ENCODE measurements at places on chromosomes 12 and 14. TPM values are rescaled to one million over a fixed set of nuclear protein-coding genes. Genes with fewer than 3 reads are reported as not detected.

DNA sequence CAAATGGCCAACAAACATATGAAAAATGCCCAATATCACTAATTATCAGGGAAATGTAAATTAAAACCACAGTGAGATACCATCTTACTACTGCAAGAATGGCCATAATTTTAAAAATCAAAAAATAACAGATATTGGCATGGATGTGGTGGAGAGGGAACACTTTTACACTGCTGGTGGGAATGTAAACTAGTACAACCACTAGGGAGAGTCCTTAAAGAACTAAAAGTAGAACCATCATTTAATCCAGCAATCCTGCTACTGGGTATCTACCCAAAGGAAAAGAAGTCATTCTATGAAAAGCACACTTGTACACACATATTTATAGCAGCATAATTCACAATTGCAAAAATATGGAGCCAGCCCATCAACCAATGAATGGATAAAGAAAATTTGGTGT lies 459.7 kb downstream of the GXYLT1 start:
- DNase-seq = no peak
- H3K36me3 ChIP-seq = no peaks in the 10 kb centered on the region
- no peak overlapping the region for H3K4me3 ChIP-seq
- no peaks in the 10 kb centered on the region for H3K27me3 ChIP-seq
- no peak overlapping the region for H3K27ac ChIP-seq
- no peaks in the 10 kb centered on the region for H3K4me1 ChIP-seq

DNA sequence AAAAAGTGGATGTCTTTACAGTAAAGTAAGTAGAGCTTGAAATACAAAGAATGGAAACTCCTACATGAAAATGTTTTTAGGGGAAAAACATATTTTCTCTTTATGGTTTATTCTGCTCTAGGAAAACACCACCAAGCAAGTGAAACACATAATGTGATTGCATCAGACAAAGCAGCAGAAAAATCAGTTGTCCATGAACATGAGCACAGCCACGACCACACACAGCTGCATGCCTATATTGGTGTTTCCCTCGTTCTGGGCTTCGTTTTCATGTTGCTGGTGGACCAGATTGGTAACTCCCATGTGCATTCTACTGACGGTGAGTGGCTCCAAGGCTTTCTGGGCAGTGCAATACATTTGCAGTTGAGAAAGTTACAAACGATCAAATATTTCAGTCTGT lies 42.6 kb upstream of the PLEKHD1 start:
- no peak overlapping the region for H3K4me3 ChIP-seq
- no peak overlapping the region for H3K27ac ChIP-seq
- DNase-seq = no peak
- no peaks in the 10 kb centered on the region for H3K27me3 ChIP-seq
- H3K36me3 ChIP-seq = peaks cover 22% of the 10 kb centered on the region

- no peak overlapping the region for H3K4me3 ChIP-seq
- H3K27ac ChIP-seq = no peak overlapping the region
- no peaks in the 10 kb centered on the region for H3K27me3 ChIP-seq
- DNase-seq = no peak
- H3K36me3 ChIP-seq = no peaks in the 10 kb centered on the region
Observed at GRCh38 chr14:91067186-91067585, 6.7 kb upstream of the RPS6KA5 start.

- DNase-seq = no peak
- no peaks in the 10 kb centered on the region for H3K27me3 ChIP-seq
- no peaks in the 10 kb centered on the region for H3K36me3 ChIP-seq
- no peak overlapping the region for H3K4me3 ChIP-seq
- H3K4me1 ChIP-seq = peaks cover 16% of the 10 kb centered on the region
Observed at GRCh38 chr12:48445538-48445937, 26.8 kb upstream of the ANP32D start.

DNA sequence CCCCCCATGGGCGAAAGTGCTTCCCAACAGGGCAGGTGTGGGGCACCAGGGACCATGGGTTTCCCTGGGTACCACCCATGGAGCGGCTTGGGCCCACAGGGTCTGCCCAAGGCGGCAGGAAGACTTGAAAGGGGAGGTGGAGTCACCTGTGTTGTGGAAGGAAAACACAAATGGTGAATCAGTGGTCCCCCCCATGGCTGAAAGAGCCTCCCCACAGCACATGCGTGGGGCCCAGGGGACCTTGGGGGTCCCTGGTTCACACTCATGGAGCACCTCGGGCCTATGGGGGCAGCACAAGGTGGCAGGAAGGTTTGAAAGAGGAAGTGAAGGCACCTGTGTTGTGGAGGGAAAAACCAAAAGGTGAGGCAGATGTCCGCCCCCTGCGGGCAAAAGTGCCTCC lies 581.9 kb downstream of the ALG10 start:
- DNase-seq = no peak
- H3K27me3 ChIP-seq = peaks cover 2% of the 10 kb centered on the region
- H3K4me1 ChIP-seq = no peaks in the 10 kb centered on the region
- no peak overlapping the region for H3K4me3 ChIP-seq
- H3K36me3 ChIP-seq = no peaks in the 10 kb centered on the region
- H3K27ac ChIP-seq = no peak overlapping the region

DNA sequence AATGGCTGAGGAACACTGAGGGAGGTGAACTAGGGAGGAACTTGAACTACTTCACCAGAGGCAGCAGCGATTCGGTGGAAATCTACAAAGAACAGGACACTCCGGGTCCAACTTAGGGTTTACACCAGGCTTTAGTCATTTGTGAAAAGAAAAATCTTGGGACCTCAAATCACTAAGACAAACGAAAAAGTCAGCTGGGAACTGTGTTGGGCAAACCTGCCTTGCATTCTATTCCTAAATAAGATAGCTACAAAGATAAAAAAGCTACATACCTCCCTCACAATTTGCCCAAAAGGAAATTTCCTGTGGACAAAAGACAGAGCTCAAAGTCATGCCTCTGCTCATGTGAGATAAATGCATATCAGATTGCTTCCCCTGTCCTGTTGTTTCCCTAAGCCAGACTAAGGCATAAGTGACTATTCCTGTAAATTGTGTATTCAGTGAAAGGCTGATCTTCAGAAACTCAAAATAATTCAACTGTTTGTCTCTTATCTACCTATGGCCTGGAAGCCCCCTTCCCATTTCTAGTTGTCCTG lies 106.6 kb downstream of the APAF1 start:
- no peak overlapping the region for H3K4me3 ChIP-seq
- peaks cover 25% of the 10 kb centered on the region for H3K27me3 ChIP-seq
- DNase-seq = no peak
- no peak overlapping the region for H3K27ac ChIP-seq

- H3K27me3 ChIP-seq = no peaks in the 10 kb centered on the region
- peaks cover 9% of the 10 kb centered on the region for H3K4me1 ChIP-seq
- H3K4me3 ChIP-seq = no peak overlapping the region
Observed at GRCh38 chr12:66693901-66694513, 15.1 kb upstream of the GRIP1 start.

- H3K4me3 ChIP-seq = no peak overlapping the region
- H3K27me3 ChIP-seq = peaks cover 4% of the 10 kb centered on the region
- no peak for DNase-seq
- H3K4me1 ChIP-seq = no peaks in the 10 kb centered on the region
- no peaks in the 10 kb centered on the region for H3K36me3 ChIP-seq
- H3K27ac ChIP-seq = no peak overlapping the region
Observed at GRCh38 chr12:102990419-102990818, 32.9 kb downstream of the ASCL1 start.

GRCh38 chr14:103733651-103734050 lies 18.0 kb downstream of the ZFYVE21 start:
- no peak overlapping the region for H3K27ac ChIP-seq
- H3K27me3 ChIP-seq = no peaks in the 10 kb centered on the region
- H3K4me1 ChIP-seq = peaks cover 71% of the 10 kb centered on the region
- no peak for DNase-seq
- H3K4me3 ChIP-seq = no peak overlapping the region

- peak overlapping the region; percentile 98 for H3K27ac ChIP-seq
- peaks cover 90% of the 10 kb centered on the region for H3K4me1 ChIP-seq
- no peak overlapping the region for H3K4me3 ChIP-seq
- H3K27me3 ChIP-seq = no peaks in the 10 kb centered on the region
- no peaks in the 10 kb centered on the region for H3K36me3 ChIP-seq
Observed at GRCh38 chr12:106144847-106145246, 6.1 kb upstream of the NUAK1 start.

- H3K27me3 ChIP-seq = peaks cover 85% of the 10 kb centered on the region
- H3K27ac ChIP-seq = no peak overlapping the region
- no peaks in the 10 kb centered on the region for H3K36me3 ChIP-seq
Observed at GRCh38 chr12:89857652-89858274, 149.1 kb upstream of the ATP2B1 start.

- H3K27me3 ChIP-seq = peaks cover 39% of the 10 kb centered on the region
- no peak overlapping the region for H3K27ac ChIP-seq
- peaks cover 24% of the 10 kb centered on the region for H3K4me1 ChIP-seq
- no peak overlapping the region for H3K4me3 ChIP-seq
- H3K36me3 ChIP-seq = no peaks in the 10 kb centered on the region
- DNase-seq = no peak
Observed at GRCh38 chr12:52655251-52655650, 3.2 kb upstream of the KRT2 start.

DNA sequence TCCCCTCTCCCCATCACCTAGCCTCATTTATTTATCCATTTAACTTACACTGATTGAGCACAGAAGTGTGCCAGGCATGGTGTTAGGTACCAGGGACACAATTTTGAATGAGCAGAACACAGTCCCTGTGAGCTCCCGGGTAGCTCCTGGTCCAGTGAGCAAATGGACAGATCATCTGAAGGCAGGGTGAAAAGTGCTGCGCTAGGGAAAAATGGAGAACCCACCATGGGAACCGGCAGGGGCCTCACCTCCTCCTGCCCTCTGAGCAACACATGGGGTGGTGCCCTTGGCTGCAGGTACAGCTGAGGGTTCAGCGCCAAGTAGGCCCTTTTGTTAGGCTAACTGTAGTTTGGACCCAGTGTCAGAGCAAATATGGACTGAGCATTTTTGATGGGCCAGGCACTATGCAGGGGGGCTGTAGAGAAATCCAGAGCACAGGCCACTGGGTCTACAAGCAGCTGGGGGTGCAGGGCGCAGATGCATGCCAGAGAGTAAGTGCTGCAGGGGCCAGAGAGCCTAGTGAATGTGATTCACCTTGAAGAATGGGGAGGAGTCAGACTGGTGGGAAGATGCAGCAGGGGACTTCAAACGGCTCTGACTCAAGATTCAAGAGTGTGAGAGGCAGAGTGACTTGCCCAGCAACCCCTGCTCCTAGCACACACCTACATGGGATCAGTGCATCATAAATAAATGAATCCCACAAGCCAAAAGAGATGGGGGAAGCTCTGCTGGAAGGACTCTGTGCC lies 28.2 kb downstream of the LTBP2 start:
- H3K4me1 ChIP-seq = peaks cover 43% of the 10 kb centered on the region
- no peak for DNase-seq

DNA sequence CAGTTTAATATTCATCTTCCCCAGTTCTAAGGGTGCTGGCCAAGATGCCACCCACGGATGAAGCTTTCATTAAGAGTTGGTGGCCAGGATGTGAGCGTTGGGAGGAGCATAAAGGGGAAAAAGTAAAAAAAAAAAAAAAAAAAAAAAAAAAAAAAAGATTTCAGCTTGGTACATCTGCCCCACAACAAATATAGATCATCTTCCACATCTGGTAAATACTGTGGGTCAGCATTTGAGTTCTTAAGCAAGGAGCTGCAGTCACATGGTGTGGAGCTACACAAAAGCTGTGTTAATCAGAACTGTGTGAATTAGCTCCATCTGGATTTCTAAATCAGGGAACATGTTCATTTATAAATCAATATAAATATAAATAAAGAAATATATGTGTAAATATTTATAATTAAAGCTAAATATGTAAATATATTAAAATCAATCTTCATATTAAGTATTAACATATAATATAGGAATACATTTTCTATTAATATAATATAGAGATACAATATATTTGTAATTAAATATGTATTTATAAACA lies 262.3 kb downstream of the NUAK1 start:
- H3K4me3 ChIP-seq = no peak overlapping the region
- no peaks in the 10 kb centered on the region for H3K36me3 ChIP-seq
- no peaks in the 10 kb centered on the region for H3K4me1 ChIP-seq
- H3K27ac ChIP-seq = no peak overlapping the region
- H3K27me3 ChIP-seq = no peaks in the 10 kb centered on the region

- DNase-seq = no peak
- H3K27ac ChIP-seq = no peak overlapping the region
- no peak overlapping the region for H3K4me3 ChIP-seq
Observed at GRCh38 chr12:79203058-79203647, 338.6 kb downstream of the SYT1 start.

- H3K4me3 ChIP-seq = no peak overlapping the region
- peaks cover 11% of the 10 kb centered on the region for H3K4me1 ChIP-seq
- DNase-seq = no peak
- H3K27me3 ChIP-seq = no peaks in the 10 kb centered on the region
- H3K27ac ChIP-seq = peak overlapping the region; percentile 60
- H3K36me3 ChIP-seq = no peaks in the 10 kb centered on the region
Observed at GRCh38 chr12:102342281-102343006, 137.9 kb downstream of the IGF1 start.

- peak overlapping the region; percentile 51 for H3K4me3 ChIP-seq
- peaks cover 42% of the 10 kb centered on the region for H3K4me1 ChIP-seq
- DNase-seq = peak; percentile 83
- no peaks in the 10 kb centered on the region for H3K27me3 ChIP-seq
Observed at GRCh38 chr14:103880348-103881267, 33.2 kb upstream of the PPP1R13B start.

GRCh38 chr14:100586153-100586402 lies 1.1 kb downstream of the BEGAIN start:
- peaks cover 68% of the 10 kb centered on the region for H3K27me3 ChIP-seq
- no peak for DNase-seq
- H3K4me3 ChIP-seq = peak overlapping the region; percentile 67
- peaks cover 19% of the 10 kb centered on the region for H3K4me1 ChIP-seq
- no peaks in the 10 kb centered on the region for H3K36me3 ChIP-seq

GRCh38 chr14:70724944-70725343 lies 83.2 kb downstream of the TTC9 start:
- DNase-seq = no peak
- no peak overlapping the region for H3K4me3 ChIP-seq
- no peaks in the 10 kb centered on the region for H3K36me3 ChIP-seq
- no peaks in the 10 kb centered on the region for H3K27me3 ChIP-seq
- H3K27ac ChIP-seq = no peak overlapping the region

The ATL1 gene
- total RNA-seq = 1.6 TPM

The CYP27B1 gene
- not detected for total RNA-seq

The IL31 gene
- not detected for total RNA-seq

The SYCP3 gene
- total RNA-seq = not detected

The SRGAP1 gene
- total RNA-seq = 2.3 TPM

The NUBPL gene
- total RNA-seq = 32.2 TPM

The ASCL1 gene
- not detected for total RNA-seq

All from left ventricle myocardium inferior (tissue), 1 donor.